ENCODE measurements at places on chromosomes 7 and 10.

DNA sequence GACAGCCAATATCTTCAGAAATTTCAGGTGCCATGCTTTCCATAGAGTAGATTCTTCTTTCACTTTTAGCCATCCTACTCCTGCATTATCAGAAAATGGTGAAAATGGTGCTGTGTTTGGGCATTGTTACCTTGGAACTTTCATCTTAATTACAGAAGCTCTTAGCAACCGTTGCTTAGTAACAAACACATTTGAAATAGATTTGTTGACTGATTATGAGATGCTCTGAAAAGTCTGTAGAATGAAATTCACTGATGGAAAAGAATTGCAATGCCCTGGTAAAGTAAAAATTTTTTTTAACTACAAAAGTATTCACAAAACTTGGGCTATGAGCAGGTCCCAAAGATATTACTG is 249.3 kb upstream of the NEBL start:
- DNase-seq = peak; percentile 79

- DNase-seq = no peak
Measured at GRCh38 chr10:34768972-34769330, 46.1 kb downstream of the PARD3 start.

DNA sequence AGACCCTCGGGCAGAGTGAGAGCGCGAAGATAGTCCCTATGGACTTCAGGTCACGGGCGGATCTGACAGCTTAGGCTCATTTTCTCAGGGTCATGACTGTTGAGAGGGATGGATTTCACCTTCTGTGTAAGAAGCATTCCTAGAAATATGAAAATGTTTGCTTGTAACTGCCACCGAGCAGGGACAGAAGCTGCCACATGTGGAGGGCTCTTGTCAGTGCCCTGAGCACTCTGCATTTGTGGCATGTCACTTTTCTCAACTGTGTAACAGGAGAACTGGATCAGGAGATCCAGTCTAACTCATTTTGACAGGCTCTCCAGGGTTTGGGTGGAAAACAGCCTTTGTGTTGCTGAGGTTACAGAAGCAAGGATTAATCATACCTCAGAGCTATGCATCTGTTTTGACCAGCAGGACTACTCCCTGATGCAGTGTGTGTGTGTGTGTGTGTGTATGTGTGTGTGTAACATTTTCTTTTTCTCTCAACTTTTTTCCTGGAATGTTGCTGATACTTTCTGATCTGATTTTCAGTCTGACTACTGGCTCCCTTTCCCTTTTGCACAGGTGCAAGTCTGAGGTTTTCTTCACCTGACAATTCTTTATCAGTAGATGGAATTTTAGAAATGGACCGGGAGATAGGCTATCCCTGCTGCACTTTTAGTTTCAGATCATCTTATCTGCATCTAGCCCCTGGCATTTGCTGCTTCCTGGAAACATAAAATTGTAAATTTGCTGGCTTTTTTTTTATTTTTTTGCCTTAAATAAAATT is 183.3 kb downstream of the STK31 start:
- no peak for DNase-seq

- no peak for DNase-seq
Measured at GRCh38 chr10:75043256-75044131, 68.0 kb upstream of the SAMD8 start.

DNA sequence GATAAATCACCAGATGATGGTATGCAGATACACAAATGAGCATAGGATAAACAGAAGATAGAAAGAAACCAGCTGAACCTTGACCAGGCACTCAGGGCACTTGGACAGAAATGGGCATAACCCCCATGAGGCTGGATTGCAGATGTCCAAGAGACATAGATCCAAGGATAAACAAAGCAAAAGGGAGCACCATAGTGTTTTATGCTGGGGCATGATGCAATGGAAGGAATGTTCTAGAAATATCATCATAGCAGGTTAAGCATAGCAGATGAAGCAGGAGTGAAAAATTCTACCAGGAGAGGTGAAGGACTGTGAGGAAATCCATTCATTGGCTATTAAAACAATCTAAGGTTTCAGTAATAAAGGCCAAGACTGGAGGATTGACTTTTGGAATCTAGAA is 70.5 kb upstream of the TES start:
- no peak for DNase-seq

GRCh38 chr7:73971322-73971703 is 56.7 kb upstream of the ELN start:
- no peak for DNase-seq

DNA sequence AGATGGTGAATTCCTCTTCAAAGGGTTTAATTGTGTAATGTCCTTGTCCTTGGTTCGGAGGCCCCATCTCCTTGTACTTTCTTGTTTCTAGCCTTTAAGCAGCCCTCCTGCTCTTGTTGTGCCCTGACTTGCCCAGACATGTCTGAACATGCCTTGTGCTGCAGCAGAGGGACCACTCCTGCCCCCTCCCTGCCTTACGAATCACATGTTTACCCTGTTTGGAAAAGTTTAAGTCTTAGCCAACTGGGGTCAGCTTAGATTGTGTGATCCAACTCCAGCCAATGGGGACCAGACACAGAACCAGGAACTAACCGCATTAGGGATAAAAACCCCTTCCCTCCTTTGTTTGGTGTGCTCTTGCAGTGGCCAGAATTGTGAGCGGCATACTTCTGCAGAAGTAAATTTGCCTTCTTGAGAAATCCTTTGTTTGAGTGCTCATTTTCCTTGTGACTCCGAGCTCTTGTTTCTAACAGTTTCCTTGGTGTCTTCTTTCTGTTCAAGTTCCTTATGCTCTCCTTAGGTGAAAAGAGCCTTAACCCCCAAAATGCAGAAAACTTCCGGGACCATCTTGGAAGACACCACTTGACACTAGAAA is 29.4 kb downstream of the CLRN3 start:
- no peak for DNase-seq

GRCh38 chr7:47568547-47568946 is 13.4 kb downstream of the TNS3 start:
- no peak for DNase-seq

DNA sequence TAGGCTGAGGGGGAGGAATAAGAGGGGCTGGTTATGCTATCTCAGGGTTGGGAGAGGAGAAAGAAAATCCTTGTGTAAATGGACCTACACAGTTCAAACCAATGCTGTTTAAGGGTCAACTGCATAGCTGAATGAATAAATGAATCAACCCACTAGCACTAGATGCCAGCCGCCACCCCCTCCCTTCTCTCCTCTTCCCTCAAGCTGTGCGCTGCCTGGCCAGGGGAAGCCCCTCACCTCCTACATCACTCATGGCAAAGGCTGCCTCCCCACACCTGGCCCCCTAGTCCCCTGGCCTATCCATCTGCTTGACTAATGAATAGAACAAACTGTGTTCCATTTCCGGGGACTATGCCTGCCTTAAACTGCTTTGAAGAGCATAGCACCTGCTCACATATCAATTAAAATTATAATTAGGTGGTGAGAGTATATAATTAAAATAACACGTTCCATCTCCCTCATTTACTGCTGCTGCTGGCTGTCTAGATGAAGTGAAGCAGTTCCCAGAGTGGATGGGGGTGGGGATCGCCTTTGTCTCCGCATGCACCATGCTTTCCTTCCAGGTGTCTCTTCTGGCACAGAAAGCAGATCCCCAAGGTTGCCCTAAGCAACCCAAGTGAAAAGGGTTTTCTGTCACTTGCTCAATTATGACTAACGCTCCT is 32.6 kb downstream of the GRID1 start:
- DNase-seq = peak; percentile 22

DNA sequence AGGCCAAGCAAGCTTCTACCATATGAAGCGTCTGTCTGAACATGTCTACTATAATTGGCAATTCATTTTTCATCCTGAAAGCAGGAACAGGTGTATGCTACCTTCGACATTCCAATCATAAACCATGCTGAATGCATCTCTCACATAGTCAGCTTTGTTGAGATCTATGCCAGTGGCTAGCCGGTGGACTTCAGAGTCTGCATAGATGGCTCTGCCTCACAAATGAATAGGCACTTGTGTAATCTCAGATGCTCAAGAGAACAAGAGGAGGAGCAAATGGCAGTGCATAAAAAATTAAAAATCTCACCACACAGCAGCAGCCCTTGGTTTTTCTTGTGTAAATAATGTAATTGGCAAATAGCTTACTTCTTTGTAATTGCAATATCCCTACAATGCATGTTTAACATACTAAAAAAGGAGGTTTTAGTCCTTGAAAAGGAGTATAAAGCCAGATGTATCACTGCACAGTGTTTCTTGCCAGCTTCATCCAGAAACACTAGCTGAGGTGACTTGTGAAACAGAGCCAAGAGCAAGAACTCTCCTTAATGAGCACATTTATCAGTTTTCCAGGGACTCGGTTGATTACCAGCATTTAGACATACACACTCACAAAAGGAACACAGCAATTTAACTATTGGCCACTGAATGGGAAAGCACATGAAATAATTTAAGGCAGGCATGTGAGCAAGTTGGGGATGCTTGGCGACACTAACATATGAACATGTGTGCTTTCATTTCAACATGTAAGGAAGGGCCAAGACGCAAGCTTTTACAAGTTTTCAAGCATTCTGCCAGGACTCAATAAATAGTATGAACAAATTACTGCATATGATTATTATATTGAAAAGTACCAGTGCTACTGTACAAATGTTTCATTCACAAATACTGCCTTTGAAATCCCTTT is 249.9 kb upstream of the PLXNA4 start:
- DNase-seq = peak; percentile 24

DNA sequence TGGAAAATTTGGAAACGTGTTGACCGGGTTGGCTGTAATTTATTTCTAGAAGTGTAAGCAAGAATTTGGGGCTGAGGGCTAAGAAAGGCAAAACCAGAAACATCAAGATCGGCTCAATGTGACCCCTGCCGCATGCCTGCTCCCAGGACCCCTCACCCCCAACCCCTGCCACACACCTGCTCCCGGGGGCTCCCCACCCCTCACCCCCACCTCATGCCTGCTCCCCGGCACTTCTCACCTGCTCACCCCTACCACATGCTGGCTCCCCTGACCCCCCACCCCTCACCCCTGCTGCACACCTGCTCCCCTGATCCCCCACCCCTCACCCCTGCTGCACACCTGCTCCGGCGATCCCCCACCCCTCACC is 19.0 kb upstream of the CFAP46 start:
- no peak for DNase-seq

DNA sequence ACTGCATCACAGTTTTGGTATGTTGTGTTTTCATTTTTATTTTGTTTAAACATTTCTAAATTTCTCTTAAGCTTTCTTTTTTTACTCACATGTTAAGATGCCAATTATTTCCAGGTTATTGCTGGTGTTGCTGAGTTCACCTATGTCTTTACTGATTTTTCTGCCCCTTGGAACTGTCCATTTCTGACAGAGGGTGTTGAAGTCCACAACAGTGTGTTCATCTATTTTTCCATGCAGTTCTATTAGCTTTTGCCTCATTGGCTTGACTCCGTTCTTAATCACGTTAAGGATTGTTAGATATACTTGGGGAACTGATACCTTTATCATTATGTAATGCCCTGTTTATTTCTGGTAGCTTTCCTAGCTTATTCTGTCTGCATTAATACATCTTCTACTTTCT is 158.0 kb upstream of the TCERG1L start:
- no peak for DNase-seq

Measured in NCI-H1417 (cell line).